ENCODE measurements at places on chromosomes 3 and 15.

GRCh38 chr3:67617518-67617917 is 36.9 kb downstream of the SUCLG2 start:
- DNase-seq: no peak

DNA sequence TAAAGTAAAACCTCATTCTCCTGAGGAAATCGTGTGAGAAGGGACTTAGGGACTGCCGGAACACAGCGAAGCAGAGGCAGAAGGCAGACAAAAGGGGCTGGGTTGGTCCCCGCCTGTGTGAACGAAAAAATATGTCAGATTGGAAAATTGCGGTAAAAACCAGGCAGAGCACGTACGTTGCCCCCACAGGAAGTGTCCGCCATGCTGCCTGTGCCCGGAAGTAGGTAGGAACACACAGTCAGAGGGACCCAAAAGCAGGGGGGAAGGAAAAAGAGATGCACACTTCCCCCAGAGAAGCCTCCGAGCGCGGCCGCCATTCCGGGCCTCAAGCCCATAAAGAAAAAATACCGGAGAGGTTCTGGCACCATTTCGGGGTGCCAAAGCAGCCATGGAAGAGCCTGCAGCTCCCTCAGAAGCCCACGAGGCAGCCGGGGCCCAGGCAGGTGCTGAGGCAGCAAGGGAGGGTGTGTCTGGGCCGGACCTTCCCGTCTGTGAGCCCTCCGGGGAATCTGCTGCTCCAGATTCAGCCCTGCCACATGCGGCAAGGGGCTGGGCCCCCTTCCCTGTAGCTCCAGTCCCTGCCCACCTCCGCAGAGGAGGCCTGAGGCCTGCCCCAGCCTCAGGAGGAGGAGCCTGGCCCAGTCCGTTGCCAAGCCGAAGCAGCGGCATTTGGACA is at the start of gene MKRN3:
Gene MKRN3, plus strand, starts transcription at position 280 of the 676 bp plus-strand sequence. Its CDS starts 109 bp downstream, at position 389.
- peak; percentile 19 for DNase-seq

GRCh38 chr15:84604826-84605553 is 4.2 kb downstream of the ZSCAN2 start:
- no peak for DNase-seq

DNA sequence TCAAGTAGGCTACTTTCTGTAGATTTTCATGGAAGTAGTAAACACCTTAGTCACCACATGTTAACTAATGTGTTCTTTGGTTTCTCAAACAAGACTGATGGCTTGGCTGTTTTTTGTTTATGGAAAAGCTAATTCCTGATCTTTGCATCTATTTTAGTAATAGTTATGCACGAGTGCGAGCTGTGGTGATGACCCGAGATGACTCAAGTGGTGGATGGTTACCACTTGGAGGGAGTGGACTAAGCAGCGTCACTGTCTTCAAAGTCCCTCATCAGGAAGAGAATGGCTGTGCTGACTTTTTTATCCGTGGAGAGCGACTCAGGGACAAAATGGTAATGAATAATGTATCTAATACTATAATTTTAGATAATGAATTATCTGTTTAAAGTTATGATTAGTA is 46.6 kb downstream of the SPRED1 start:
- no peak for DNase-seq

GRCh38 chr3:184812662-184813042 is 686 bp downstream of the VPS8 start:
- DNase-seq: no peak

- no peak for DNase-seq
Observed at GRCh38 chr3:134134698-134135415, 105.1 kb upstream of the SLCO2A1 start.

GRCh38 chr3:15932348-15933300 is 134.8 kb upstream of the ANKRD28 start:
- DNase-seq: no peak

GRCh38 chr15:73607405-73607804 is 25.8 kb downstream of the NPTN start:
- DNase-seq: no peak

- DNase-seq: no peak
Observed at GRCh38 chr3:134035836-134036235, 6.1 kb upstream of the SLCO2A1 start.

DNA sequence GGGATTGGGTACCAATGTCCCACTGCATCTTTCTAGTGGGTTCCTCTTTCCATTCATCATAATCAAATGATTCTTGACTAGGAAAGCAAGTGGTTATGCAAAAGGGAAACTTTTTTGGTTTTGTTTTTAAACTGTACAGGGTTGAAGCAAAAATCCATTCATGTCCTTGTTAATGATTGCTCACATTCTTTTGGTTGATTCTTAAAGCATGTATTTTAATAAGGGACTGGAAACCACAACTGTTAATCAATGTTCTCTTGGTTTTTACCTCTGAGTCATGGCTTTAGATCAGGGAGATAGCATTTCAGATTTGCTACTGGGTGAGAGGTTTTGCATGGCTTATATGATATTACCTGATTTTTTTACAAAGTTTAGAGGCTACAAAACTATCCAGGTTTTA is 371.7 kb upstream of the RGMA start:
- DNase-seq: peak; percentile 40

DNA sequence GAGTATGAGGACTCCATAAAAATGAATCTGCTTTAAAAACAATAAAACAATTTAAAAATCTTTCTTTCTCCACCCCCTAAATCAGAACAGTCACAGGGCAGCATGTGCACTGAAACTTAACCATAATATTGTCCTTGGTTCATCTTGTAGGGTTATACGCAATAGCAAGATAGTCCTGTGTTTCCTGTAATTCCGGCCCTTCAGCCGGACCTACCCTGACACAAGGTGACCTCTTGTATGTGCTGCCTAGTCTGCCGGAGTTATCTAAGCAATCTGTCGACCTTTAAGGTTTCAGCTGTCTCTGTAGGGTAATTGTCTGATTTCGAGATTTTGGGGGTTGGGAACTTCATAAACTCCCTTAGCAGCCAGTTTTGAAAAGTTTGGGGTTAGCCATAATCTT is 99.9 kb downstream of the DHX36 start:
- DNase-seq: no peak

DNA sequence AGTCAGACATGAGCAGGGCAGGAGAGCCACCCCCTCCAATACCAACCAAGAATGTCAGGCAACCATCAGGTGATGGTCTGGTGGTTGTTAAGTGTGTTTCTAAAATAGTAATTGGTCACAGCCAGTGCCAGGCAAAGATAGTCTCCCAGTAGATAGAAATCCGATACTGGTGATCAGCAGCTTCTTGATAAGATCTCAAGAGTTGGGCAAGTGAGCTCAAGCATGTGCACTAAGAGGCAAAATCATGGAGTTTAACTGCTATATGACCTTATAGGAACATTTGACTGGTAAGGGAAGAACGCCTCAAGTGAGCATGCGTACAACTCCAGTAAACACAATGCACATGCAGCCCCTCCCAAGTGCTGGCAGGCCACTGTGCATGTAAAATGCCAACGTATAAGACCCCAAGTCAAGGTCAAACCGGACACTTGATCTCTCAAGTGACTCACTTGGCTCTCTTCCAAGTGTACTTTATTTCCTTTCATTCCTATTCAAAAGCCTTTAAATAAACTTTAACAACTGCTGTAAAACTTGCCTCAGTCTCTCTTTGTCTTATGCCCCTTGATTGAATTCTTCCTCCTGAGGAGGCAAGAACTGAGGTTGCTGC is 36.0 kb upstream of the CBLB start:
- DNase-seq: no peak

GRCh38 chr15:29092376-29093064 is 177.1 kb downstream of the NSMCE3 start:
- no peak for DNase-seq

GRCh38 chr15:63038926-63039673 is 3.4 kb upstream of the TPM1 start:
- DNase-seq: no peak

DNA sequence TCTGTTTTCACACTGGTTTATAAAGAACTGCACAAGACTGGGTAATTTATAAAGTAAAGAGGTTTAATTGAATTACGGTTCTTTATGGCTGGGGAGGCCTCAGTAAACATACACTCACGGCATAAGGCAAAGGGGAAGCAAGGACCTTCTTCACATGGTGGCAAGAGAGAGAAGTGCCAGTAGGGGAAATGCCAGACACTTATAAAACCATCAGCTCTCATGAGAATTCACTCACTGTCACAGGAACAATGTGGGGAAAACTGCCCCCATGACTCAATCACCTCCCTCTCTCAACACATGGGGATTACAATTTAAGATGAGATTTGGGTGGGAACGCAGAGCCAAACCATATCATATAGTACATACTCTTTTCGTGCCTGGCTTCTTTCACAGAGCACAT is 42.4 kb downstream of the MAP2K1 start:
- DNase-seq: no peak

GRCh38 chr3:23650371-23651140 is 155.2 kb upstream of the UBE2E1 start:
- no peak for DNase-seq

All from SW480 (cell line).